ENCODE measurements at places on chromosomes 4 and X. TPM values are rescaled to one million over a fixed set of nuclear protein-coding genes. Genes with fewer than 3 reads are reported as not detected.

SLBP gene
- 117 TPM for total RNA-seq

COX7B2 gene
- total RNA-seq = 5.8 TPM

HS3ST1 gene
- total RNA-seq = 8.9 TPM

NUDT6 gene
- 10.9 TPM for total RNA-seq

PAGE2 gene
- total RNA-seq = 116 TPM

TLR7 gene
- total RNA-seq = not detected

HMX1 gene
- not detected for total RNA-seq

GLUD2 gene
- total RNA-seq = 2.2 TPM

L1CAM gene
- total RNA-seq = 45.7 TPM

ZIC3 gene
- 0.23 TPM for total RNA-seq

CENPVL1 gene
- not detected for total RNA-seq

MAGEB5 gene
- not detected for total RNA-seq

WDR1 gene
- 236 TPM for total RNA-seq

PRSS12 gene
- 23.1 TPM for total RNA-seq

UGT2A3 gene
- total RNA-seq = not detected

HTATSF1 gene
- 44.1 TPM for total RNA-seq

S100G gene
- not detected for total RNA-seq

MAP7D3 gene
- 22.5 TPM for total RNA-seq

CITED1 gene
- total RNA-seq = 4.7 TPM

FHIP1A gene
- 3.4 TPM for total RNA-seq

PLXNB3 gene
- total RNA-seq = 33.5 TPM

P2RY10 gene
- not detected for total RNA-seq
